ENCODE measurements at places on chromosomes 2 and 18.

DNA sequence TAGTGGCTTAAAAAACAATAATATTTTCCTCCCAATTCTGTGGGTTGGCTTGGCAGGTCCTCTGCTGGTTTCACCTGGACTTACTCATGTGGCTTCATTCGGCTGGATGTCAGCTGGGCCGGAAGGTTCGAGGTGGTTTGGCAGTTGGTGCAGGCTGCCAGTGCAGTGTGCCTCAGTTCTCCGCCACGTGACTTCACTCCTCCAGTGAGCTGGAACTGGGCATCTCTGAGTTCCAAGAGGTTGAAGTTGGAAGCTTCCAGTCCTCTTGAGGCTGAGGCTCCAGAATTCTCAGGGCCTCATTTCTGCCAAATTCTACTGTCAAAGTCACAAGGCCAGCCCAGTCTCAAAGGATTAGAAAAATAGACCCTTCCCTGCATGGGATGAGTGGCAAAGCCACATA is 83.4 kb upstream of the B3GNT7 start:
- no peak for DNase-seq

- no peak for DNase-seq
These were observed 58.1 kb upstream of the TGIF1 start for GRCh38 chr18:3391704-3392466.

DNA sequence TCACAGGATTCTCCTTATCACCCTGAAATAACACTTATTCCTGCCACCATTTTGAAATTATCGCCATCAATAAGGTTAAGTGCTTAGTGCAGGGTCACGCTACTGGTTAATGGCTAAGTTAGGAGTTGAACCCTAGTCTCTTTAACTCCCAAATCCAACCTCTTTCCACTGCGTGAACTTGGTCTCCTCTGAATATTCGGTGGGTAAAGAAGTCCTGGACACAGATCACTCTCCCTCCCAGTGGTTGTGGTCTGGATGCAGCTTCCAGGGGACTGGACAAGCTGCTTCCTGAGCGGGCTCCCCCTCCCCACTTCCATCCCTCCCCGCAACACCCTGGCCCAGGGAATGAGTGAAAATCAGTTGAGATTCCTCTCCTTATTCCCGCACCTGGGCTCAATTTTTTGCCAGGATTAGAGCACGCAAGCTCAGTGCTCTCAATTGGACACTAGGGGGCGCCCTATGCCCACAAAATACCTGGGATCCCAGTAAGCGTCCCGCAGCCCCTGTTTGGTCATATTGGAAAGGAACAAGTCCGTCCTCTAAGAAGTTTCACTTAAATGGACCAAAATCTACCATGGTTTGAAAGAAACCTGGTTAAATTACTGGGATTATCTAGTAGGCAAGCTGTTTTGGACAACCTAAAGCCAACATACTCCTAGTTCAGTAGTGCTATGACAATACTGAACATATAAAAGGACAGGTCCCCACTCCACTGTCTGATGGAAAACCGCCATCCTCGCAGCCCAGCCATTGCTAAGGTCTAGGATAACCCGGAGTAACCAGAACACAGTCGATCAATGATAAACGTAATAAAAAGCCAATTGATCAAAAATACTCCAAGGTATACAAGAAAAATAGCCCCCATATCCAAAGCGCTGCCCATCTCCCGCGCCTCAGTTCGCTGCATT is 40.4 kb downstream of the DHRS9 start:
- peak; percentile 72 for DNase-seq

DNA sequence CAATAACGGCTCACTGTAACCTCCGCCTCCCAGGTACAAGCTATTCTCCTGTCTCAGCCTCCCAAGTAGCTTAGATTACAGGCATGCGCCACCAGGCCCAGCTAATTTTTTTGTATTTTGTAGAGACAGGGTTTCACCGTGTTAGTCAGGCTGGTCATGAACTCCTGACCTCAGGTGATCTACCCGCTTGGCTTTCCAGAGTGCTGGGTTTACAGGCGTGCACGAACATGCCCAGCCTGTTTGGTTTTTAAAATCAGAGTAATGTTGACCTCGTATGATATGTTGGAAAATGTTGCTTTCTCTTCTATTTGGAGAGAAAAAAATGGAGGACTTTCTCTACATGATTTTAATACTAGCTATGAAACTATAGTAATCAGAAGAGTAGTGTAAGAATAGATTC is 386.2 kb downstream of the PTH2R start:
- DNase-seq: no peak
